ENCODE measurements at places on chromosomes 12 and 14. TPM values are rescaled to one million over a fixed set of nuclear protein-coding genes. Genes with fewer than 3 reads are reported as not detected.

Gene JAG2
- total RNA-seq: 6.1 TPM

- no peaks in the 10 kb centered on the region for H3K27me3 ChIP-seq
- no peak overlapping the region for H3K27ac ChIP-seq
- no peaks in the 10 kb centered on the region for H3K36me3 ChIP-seq
Observed at GRCh38 chr14:83309211-83309610, 1775.6 kb upstream of the SEL1L start.

DNA sequence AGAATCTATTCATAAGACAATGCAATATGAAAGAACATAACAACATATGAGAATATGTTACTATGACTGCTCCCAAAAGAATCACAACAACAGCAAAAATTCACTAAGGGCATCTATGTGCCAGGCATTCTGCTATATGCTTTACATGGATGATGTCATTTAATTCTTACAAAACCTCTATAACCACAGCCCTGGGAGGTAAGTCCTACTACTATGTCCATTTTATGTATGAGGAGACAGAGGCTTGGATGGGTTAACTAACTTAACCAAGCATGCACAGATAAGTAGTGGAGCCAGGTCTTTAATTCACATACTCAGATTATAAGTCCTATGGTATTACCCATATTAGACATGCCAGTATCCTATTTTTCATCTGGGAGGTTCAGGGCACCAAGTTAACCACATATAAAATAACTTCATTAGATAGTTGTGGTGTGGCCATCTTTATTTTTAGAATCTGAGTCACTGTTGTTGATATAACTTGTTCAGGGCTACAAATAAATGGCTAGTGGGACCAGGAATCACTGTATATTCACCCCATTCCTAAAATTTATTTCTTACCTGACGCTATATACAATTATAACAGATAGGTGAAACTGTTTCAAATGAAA is 33.2 kb upstream of the RAD51AP1 start:
- no peaks in the 10 kb centered on the region for H3K27me3 ChIP-seq
- H3K4me3 ChIP-seq: no peak overlapping the region
- no peak overlapping the region for H3K27ac ChIP-seq
- peaks cover 27% of the 10 kb centered on the region for H3K36me3 ChIP-seq

GRCh38 chr14:72850360-72850759 is 43.5 kb downstream of the DPF3 start:
- H3K4me1 ChIP-seq: no peaks in the 10 kb centered on the region
- no peak for DNase-seq
- no peak overlapping the region for H3K27ac ChIP-seq
- H3K4me3 ChIP-seq: no peak overlapping the region

- no peak for DNase-seq
- peaks cover 35% of the 10 kb centered on the region for H3K36me3 ChIP-seq
- no peaks in the 10 kb centered on the region for H3K27me3 ChIP-seq
- no peaks in the 10 kb centered on the region for H3K4me1 ChIP-seq
Observed at GRCh38 chr14:72945356-72946027, 19.2 kb downstream of the DCAF4 start.

DNA sequence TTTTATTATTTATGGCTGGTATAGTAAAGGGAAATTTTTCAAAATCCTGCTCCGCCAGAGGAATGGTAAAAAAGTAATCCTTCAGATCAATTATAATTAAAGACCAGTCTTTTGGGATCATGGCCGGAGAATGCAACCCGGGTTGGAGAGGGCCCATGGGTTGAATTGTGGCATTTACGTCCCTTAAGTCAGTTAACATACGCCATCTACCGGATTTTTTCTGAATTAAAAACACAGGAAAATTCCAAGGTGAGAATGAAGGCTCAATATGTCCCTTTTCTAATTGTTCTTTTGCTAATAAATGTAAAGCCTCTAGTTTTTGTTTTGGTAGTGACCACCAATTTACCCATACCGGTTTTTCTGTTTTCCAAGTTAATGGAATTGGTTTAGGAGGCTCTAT is 602.8 kb downstream of the ALG10 start:
- no peaks in the 10 kb centered on the region for H3K4me1 ChIP-seq
- DNase-seq: no peak
- no peaks in the 10 kb centered on the region for H3K36me3 ChIP-seq
- no peak overlapping the region for H3K4me3 ChIP-seq

Data from natural killer cell (primary cell).